ENCODE measurements at places on chromosomes 2 and 18. TPM values are rescaled to one million over a fixed set of nuclear protein-coding genes. Genes with fewer than 3 reads are reported as not detected.

GRCh38 chr2:132692816-132693215 is 22.8 kb upstream of the LYPD1 start:
- no peak overlapping the region for H3K4me3 ChIP-seq
- no peak overlapping the region for H3K27ac ChIP-seq
- DNase-seq, result no peak

- no peaks in the 10 kb centered on the region for H3K27me3 ChIP-seq
- H3K4me3 ChIP-seq, result no peak overlapping the region
- H3K4me1 ChIP-seq, result peaks cover 5% of the 10 kb centered on the region
- H3K36me3 ChIP-seq, result no peaks in the 10 kb centered on the region
- DNase-seq, result no peak
Measured at GRCh38 chr2:68188831-68189230, 31.1 kb downstream of the PNO1 start.

The POTEJ gene
- not detected for total RNA-seq

The COL4A3 gene
- 0.42 TPM for total RNA-seq

DNA sequence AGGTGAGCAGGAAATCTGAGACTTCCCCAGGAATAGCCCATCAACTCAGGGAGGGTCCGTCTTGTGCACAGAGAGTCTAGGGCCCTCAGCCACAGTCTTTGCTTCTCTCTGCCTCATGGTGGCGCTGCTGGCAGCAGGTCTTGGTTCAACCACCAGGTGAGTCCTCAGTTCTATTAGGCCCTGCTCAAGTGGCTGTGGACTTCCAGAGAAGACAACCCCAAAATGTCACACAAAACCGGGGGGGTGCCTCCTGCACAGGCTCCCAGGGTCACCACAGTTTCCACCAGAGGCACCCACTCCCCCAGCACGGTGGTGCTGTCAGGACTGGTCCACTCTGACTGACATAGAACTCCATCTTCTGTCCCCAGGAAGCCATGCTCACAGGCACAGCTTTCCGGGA is 2.4 kb upstream of the CHRNG start:
- H3K36me3 ChIP-seq, result no peaks in the 10 kb centered on the region
- DNase-seq, result no peak
- no peak overlapping the region for H3K27ac ChIP-seq
- no peak overlapping the region for H3K4me3 ChIP-seq

- H3K36me3 ChIP-seq, result no peaks in the 10 kb centered on the region
- H3K27ac ChIP-seq, result no peak overlapping the region
- no peaks in the 10 kb centered on the region for H3K27me3 ChIP-seq
- H3K4me1 ChIP-seq, result no peaks in the 10 kb centered on the region
Measured at GRCh38 chr18:47726550-47726949, 203.9 kb downstream of the SMAD2 start.

The ANKRD30B gene
- not detected for total RNA-seq

All from colonic mucosa (tissue), 4 donors.